ENCODE measurements at places on chromosomes 5 and 9.
A peak's percentile ranks its signal among the peaks of the same experiment; 100 is the strongest.

DNA sequence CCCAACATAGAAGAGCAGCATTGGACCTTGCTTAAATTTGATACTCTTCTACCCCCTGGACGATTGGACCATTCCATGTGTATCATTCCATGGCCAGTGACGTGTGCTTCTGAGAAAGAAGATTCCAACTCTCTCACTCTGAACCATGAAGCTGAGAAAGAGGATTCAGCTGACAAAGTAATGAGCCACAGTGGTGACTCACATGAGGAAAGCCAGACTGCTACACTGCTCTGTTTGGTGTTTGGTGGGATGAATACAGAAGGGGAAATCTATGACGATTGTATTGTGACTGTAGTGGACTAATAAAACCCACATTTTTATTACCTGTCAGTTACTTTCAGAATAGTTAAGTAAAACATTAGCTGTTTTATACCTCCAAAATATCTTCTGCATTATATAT lies 7.5 kb downstream of the HSPA5 start:
- no peak for DNase-seq

DNA sequence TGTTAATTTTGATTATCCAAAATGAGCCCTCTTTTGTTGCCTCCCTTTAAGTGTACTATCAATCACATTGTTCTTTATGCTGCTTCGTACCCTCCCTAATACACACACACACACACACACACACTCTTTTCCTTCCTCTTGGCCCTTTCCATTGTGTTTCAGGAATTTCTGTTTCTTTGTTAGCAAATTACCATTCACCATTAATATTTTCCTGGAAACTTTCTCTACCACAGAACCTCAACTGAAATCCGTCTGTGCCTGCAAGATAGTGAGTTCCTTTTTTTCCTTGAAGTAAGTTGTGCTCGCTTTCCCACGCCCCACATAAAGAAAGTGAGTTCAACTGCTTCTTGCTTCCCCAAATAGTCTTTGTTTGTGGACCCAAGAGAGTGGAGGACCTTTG lies 61.8 kb downstream of the SMIM15 start:
- DNase-seq: no peak

GRCh38 chr5:98004463-98004862 lies 769.0 kb upstream of the RGMB start:
- DNase-seq: no peak

- no peak for DNase-seq
These were observed 579.8 kb upstream of the ST8SIA4 start for GRCh38 chr5:101482931-101483330.

DNA sequence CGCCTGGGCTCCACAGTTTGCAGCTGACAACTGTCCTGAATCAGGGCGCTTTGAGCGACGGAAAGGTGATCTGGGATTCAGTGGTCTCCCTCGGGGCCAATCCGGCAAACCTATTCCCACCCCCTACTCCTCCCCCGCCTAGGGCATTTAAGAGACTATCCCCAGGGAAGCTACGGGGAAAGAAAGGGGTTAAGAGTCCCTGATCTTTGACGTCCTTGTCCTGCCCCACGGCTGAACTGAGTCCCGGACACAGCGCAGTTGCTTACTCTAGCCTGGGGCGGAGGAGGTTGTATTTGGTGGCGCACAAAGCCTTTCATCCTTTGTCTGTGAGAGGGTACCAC lies 3.4 kb downstream of the RORB start:
- DNase-seq: no peak

DNA sequence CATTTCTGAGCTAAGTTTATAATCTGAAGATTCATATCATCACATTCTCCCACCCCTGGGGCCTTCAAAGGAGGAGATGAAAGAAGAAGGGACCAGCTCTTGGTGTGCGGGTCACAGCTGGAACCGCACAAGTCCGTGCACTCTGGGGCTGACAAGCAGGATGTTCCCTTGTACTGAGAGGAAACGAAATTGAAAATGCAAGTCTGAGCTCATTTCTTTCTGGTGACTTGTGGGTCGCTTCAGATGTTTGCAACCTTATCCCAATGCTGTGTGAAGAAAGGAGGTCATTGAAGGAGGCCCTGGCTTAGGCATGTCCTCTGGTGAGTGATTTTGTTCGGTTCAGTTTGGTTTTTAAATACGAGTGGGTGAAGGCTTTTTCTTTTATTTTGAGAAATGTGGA lies 59.6 kb downstream of the C9orf152 start:
- DNase-seq: peak; percentile 16

Measured in T-cell (primary cell).